Right atrium auricular region (tissue), 2 donors: ENCODE measurements at places on chromosomes 13 and 19. TPM values are rescaled to one million over a fixed set of nuclear protein-coding genes. Genes with fewer than 3 reads are reported as not detected.

DNA sequence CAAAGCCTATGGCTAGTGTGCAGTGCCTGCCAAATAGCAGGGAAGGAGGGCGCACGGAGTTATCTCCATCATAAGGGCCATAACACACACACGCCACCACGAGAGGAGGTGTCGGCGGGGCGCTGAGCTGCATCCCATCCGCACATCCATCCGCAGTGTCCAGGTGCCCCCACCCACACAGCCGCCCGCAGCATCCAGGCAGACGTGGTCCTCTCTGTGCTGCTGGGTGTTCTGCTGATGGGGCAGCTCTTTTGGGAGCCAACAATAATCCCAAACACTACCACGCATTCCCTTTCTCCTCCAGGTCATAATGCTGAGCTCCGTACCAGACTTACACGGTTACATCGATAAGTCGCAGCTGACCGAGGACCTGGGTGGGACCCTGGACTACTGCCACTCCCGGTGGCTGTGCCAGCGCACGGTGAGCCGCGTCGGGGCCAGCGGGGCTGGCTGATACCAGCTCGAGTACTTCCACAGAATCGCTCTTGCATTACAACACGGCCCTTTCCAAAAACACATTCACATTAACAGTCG, 41.5 kb upstream of the F7 start:
- H3K27ac ChIP-seq = no peak overlapping the region
- peaks cover 5% of the 10 kb centered on the region for H3K36me3 ChIP-seq
- no peak for DNase-seq
- no peaks in the 10 kb centered on the region for H3K27me3 ChIP-seq
- H3K4me3 ChIP-seq = no peak overlapping the region

DNA sequence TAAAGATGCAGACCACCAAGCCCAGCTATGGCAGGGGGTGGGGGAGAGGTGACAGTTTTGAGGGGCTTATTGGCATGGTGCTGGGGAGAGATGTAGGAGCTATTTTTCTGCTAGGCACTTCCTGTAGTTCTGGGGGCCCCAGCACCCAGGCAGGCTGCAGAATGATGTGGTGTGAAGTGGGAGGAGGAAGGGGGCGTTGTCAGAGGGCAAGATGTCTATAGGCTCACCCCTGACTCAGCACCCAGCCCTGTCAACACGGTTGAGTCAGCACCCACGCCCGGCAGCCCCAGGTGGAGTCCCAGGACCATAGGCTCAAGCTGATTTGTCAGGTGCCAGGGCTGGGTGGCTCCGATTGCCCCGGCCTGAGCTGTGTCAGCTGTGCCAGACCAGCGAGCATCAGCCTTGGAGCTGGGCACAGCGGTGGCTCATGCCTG, 5.8 kb downstream of the KLF2 start:
- H3K36me3 ChIP-seq = peaks cover 28% of the 10 kb centered on the region
- no peaks in the 10 kb centered on the region for H3K27me3 ChIP-seq
- H3K27ac ChIP-seq = peak overlapping the region; percentile 74

DNA sequence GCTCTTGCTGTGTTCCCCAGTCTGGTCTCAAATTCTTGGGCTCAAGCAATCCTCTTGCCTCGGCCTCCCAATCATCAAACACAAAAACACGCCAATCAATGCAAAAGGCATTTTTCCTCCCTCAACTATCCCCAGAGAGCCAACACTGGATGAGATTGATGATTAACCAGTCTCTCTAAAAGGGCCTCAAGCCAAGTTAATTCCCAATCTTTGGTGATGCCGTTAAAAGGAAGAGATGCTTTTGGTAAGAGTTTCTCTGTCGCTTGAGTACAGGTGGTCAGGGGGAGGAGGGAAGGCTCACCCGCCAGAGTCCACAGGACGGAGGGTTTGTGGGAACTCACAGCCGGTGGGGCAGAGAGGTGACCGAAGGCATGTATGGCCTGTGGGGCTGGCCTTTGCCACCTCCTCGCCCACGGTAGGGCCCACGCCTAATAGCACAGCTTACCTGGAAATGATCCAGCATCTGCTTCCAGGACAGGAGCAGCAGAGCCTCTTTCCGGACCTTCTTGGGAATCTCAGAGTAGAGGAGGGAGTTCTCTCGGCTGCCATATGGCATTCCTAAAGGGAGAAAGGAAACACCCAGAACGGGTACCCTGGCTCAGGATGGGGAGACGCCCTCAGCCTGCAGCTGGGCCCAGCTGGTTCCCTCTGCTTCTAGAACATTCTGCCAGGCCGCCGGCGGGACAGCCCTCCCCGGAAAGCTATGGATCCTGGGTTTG, 18.1 kb downstream of the DPP9 start:
- peaks cover 51% of the 10 kb centered on the region for H3K36me3 ChIP-seq
- DNase-seq = no peak
- H3K27ac ChIP-seq = peak overlapping the region; percentile 24
- H3K4me1 ChIP-seq = peaks cover 37% of the 10 kb centered on the region
- H3K4me3 ChIP-seq = no peak overlapping the region
- H3K27me3 ChIP-seq = no peaks in the 10 kb centered on the region

DNA sequence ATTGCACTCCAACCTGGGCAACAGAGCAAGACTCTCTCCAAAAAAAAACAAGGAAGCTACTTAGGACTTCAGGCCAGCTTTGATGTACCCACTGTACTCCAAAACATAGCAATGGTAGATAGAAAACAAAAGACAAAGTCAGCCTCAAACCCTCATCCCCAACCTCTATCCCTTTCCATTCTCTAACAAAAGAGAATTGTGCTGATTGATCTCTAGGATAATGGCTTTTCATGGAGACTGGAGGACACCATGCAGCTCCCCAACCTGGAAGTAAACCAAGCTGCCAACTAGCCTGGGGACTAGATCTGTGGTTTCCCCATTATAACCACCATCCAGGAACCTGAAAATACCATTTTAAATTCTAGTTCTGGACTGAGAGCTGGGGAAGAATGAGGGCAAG, 4.3 kb upstream of the ZDHHC20 start:
- no peak overlapping the region for H3K27ac ChIP-seq
- no peak overlapping the region for H3K4me3 ChIP-seq
- no peak for DNase-seq
- H3K27me3 ChIP-seq = no peaks in the 10 kb centered on the region
- peaks cover under 1% of the 10 kb centered on the region for H3K4me1 ChIP-seq

DNA sequence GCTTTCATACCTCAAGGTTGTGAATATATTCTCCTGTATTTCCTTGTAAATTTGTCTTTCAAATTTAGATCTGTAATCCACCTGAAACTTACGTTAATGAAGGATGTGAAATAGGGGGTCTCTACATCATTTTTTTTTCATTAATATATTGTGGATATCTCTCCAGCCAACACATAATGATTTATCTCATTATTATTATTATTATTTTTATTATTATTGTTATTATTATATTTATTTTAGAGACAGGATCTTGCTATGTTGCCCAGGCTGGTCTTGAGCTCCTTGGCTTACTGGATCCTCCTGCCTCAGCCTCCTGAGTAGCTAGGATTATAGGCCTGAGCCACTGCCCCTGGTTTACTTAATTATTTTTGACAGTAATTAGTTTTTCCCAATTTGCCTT, 4.3 kb upstream of the LIPE start:
- no peak for DNase-seq
- H3K4me1 ChIP-seq = peaks cover 19% of the 10 kb centered on the region
- H3K27me3 ChIP-seq = no peaks in the 10 kb centered on the region
- H3K4me3 ChIP-seq = no peak overlapping the region
- no peak overlapping the region for H3K27ac ChIP-seq

- H3K4me3 ChIP-seq = peak within 1 kb of the TSS; percentile 44
- DNase-seq = no peak
- H3K27me3 ChIP-seq = peaks cover 7% of the 10 kb centered on the region
These were observed at the start of gene VAV1 for GRCh38 chr19:6772028-6772865. TSS of gene VAV1 (plus strand) at chr19:6772708. CDS start at chr19:6772808, 100 bp downstream.

NRTN gene
- 20.9 TPM for total RNA-seq

- H3K4me3 ChIP-seq = no peak within 1 kb of the TSS
- DNase-seq = no peak
- peaks cover 7% of the 10 kb centered on the region for H3K27me3 ChIP-seq
These were observed at the start of gene PODNL1 for GRCh38 chr19:13938301-13939064. TSS of gene PODNL1 (minus strand) at chr19:13938417. CDS start at chr19:13938181, 236 bp downstream.

DNA sequence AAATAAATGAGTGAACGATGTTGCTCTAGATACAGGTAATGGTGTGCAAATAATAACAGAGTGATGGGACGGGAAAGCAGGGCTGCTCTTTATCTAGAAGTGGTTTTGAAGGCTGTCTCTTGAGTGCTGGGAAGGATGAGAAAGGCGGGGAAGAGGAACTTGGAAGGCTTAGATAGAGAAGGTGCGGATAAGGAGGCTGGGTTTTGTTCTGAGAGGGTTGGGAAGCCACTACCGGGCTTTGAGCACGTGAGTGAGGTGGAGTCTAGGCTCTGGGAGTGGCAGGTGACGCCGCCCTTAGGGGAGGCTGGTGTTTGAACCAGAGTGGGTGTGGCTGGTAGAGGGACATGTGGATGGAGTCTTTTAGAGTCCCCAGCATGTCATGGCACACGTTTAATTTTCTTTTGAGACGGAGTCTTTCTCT, 811 bp downstream of the ARMC6 start:
- DNase-seq = no peak
- no peaks in the 10 kb centered on the region for H3K27me3 ChIP-seq
- H3K4me3 ChIP-seq = peak overlapping the region; percentile 94
- peak overlapping the region; percentile 98 for H3K27ac ChIP-seq
- H3K4me1 ChIP-seq = no peaks in the 10 kb centered on the region

RDH8 gene
- not detected for total RNA-seq

AP1M2 gene
- not detected for total RNA-seq

DNA sequence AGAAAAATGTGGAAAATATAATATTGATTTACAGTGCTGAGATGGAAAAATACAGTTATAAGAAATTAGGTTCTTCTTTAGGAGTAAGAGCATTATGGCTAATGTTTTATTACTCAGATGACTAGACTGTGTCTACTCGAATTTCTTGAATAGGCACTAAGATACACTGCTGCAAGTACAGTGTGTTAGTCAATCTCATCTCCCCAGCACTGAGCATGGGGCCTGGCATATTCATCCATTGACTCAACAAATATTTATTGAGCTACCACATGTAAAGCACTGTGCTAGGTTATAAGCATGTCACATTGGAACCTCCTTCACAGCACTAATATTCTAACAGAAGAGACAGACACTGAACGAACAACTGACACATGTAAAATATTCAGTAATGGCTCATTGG, 242.5 kb upstream of the GPC6 start:
- no peak overlapping the region for H3K27ac ChIP-seq
- H3K36me3 ChIP-seq = no peaks in the 10 kb centered on the region
- no peak overlapping the region for H3K4me3 ChIP-seq

APOC1 gene
- total RNA-seq = 6.5 TPM

GRCh38 chr13:21730186-21730880, 59.5 kb downstream of the FGF9 start:
- H3K27me3 ChIP-seq = no peaks in the 10 kb centered on the region
- no peaks in the 10 kb centered on the region for H3K36me3 ChIP-seq
- no peak overlapping the region for H3K4me3 ChIP-seq
- no peak overlapping the region for H3K27ac ChIP-seq

GRCh38 chr13:51902776-51903175, 41.0 kb downstream of the CCDC70 start:
- H3K36me3 ChIP-seq = no peaks in the 10 kb centered on the region
- H3K27ac ChIP-seq = no peak overlapping the region
- DNase-seq = no peak
- no peaks in the 10 kb centered on the region for H3K27me3 ChIP-seq
- peaks cover 14% of the 10 kb centered on the region for H3K4me1 ChIP-seq
- H3K4me3 ChIP-seq = no peak overlapping the region

C19orf18 gene
- total RNA-seq = 1.7 TPM

- H3K36me3 ChIP-seq = no peaks in the 10 kb centered on the region
- H3K27me3 ChIP-seq = no peaks in the 10 kb centered on the region
- H3K27ac ChIP-seq = no peak overlapping the region
- no peaks in the 10 kb centered on the region for H3K4me1 ChIP-seq
- no peak for DNase-seq
These were observed 319.4 kb upstream of the HTR2A start for GRCh38 chr13:47216176-47216822.

- no peaks in the 10 kb centered on the region for H3K36me3 ChIP-seq
- no peaks in the 10 kb centered on the region for H3K4me1 ChIP-seq
- no peak for DNase-seq
- H3K27me3 ChIP-seq = no peaks in the 10 kb centered on the region
- no peak overlapping the region for H3K27ac ChIP-seq
- no peak overlapping the region for H3K4me3 ChIP-seq
These were observed 455.4 kb upstream of the TSHZ3 start for GRCh38 chr19:31804668-31805067.

ITGBL1 gene
- total RNA-seq = 5.4 TPM

CYP2F1 gene
- not detected for total RNA-seq

- no peak overlapping the region for H3K4me3 ChIP-seq
- H3K27me3 ChIP-seq = no peaks in the 10 kb centered on the region
- DNase-seq = no peak
- H3K36me3 ChIP-seq = no peaks in the 10 kb centered on the region
- H3K27ac ChIP-seq = no peak overlapping the region
These were observed 43.9 kb downstream of the RAP2A start for GRCh38 chr13:97477844-97478243.

DNA sequence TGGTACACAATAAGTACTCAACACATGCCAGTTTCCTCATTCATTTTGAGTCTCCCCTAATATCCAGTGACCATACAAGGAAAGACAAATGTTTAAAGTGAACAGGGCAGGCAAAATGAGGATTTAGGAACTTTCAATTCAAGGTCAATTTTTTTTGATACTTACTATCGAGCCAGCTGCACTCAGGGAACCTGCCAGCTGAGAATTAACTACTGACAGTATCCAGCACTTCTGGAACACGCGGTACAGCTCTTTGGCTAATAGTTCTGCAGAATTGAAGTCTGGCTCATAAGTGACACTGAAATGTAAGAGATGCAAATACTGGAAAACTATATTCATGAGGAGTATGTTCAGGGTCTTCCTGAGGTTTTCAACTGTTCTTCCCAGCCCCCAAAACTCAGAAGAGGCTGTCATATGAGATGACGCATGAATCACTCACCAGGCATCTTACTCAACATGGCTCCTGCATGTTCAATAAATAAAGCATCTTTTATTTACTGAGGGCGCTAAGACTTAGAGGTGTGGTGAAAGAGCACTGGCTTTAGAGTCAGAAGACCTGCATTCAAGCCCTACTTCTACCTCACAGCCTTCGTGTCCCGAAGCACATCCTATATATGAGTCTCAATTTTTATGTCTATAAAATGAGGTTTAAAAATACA, 25.6 kb downstream of the RUBCNL start:
- H3K4me3 ChIP-seq = no peak overlapping the region
- no peaks in the 10 kb centered on the region for H3K4me1 ChIP-seq
- no peak overlapping the region for H3K27ac ChIP-seq
- DNase-seq = no peak

CBY2 gene
- total RNA-seq = not detected

GRCh38 chr13:98171900-98172589, 5.0 kb downstream of the RNF113B start:
- H3K4me3 ChIP-seq = peak overlapping the region; percentile 27
- peaks cover 3% of the 10 kb centered on the region for H3K36me3 ChIP-seq
- H3K27me3 ChIP-seq = no peaks in the 10 kb centered on the region

DNA sequence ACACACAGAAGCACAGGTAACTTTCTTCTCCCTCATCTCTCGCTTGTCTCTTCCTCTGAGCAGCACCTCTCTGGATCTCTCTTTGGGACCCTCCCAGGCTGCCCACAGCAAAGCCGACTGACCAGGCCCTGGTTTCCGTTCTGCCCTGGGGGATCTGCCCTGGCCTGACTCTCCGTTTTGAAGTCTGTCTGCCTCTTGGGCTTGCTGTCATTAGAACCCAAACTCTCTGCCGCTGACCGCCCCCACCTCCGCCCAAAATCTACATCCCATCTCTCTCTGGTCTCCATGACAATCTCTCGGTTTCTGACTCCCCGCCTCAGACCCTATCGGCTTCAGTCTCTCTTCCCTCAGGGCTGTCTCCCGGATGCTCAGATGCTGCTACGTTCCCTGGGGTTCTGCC, 6.9 kb downstream of the KCNC3 start:
- H3K4me1 ChIP-seq = no peaks in the 10 kb centered on the region
- DNase-seq = no peak
- H3K4me3 ChIP-seq = no peak overlapping the region
- H3K27ac ChIP-seq = no peak overlapping the region
- H3K27me3 ChIP-seq = no peaks in the 10 kb centered on the region
